A172 (cell line): ENCODE measurements at places on chromosomes 1 and 21. TPM values are rescaled to one million over a fixed set of nuclear protein-coding genes. Genes with fewer than 3 reads are reported as not detected.

GRCh38 chr1:1942753-1943656, 23.9 kb upstream of the TMEM52 start:
- DNase-seq: no peak

DNA sequence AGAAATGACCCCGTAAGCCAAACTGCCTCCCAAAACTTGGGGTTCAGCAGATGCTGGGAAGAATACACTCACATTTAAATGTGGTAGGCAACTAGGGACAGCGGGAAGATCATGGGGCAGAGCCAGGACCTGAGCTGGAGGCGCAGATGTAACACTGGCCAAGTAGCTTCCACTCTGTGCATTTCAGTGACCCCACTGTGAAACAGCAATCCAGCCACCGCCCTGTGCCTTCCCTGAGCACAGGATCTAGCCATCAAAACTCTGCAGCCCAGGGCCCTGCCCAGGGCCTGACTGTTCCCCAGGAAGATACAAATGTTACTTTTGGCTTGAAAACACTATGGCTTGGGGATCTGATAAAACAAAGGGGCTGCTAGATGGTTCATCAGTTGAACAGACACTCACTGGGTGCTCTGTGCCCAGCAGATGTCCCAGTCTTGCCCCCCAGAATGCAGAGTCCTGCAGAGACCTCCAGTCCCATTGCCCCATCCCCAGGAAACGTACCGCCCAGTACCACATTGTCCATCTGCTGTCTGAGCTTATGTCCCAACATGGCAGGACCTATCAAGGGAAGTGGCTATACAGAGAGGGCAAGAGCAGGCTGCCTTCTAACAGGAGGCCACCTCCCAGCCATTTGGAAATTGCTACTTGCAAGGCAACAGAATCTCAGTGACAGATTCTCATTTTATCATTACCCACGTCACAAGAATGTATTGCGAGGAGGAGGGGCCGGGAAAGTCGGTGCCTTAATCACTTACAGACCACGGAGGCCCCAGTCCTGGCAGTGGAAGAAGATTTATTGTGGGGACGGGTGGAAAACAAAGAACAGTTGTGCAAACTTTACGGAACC, 124.0 kb downstream of the DMRTB1 start:
- DNase-seq: no peak

DNA sequence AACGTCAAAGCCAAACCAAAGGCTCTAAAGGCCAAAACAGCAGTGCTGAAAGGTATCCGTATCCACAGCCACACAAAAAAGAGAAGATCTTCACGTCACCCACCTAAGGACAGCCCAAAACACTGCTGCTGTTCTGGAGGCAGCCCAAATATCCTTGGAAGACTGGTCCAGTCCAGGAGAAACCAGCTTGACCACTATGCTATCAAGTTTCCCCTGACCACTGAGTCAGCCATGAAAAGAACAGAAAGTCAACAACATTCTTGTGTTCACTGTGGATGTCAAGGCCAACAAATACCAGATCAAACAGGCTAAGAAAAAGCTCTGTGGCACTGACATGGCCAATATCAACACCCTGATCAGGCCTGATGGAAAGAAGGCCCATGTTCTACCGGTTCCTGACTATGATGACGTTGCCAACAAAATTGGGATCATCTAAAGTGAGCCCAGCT, 32.1 kb downstream of the ARID4B start:
- DNase-seq: no peak

DNA sequence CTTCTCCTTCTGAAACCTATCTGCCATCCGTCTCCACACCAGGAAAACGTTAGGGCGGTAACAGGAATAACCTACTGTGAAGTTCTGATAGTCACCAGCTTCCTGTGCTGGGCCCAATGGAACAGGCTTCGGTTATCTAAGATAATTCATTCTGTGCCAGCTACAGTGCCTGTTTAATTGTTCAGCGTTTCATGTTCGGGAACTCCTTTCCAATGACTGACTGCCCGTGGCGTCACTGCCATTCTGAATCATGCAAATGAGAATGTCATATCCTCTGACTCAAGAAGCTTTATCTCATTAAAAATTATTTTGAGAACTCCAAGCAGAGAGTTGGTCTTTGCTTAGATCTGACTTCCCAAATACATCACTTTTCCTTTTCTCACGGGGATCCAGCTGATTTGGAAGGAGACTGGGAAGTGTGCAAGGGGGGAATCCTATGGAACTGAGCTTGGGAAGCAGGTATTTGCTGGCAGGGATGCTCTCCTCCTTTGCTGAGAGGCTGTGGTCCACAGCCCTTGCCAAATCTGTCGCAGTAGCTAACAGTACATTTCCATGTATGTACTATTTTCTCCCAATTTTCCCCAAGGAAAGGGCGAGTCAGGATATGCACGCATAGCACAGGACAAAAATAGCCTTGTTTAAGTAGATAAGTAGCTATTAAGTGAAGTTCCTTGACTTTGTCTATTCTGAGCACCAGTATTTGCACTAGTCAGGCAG, 358.7 kb downstream of the LTN1 start:
- peak; percentile 87 for DNase-seq

DNA sequence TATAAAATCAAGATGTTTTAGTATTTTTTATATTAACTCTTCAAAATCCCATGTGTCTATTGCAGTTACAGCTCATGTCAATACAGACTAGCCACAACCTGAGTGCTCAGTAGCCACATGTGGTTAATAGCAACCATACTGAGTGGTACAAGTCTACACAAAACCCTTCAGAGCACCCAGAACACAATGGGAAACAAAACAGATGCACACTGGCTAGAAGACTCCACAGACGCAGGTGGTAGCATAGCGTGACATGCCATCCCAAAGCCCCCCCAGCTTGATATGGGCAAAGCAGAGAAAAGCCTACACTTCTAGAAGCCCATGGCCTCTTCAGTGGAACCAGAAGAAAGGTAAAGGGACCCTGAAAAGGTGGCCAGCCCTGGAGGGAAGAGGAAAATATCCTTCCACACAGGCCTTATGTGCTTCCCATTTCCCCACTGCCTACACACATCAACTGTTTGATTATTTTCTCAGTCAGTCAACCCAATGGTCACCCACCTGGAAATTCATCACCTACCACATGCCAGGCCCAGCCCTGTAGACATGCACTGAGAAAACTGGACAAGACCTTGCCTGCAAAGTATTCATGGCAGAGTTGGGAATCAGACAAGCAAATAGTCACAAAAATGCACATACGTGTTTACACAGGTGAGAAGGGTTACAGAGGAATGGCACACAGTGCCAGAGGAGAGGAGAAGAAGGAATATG, 175.0 kb downstream of the VAV3 start:
- DNase-seq: no peak

- no peak for DNase-seq
These were observed 215.8 kb downstream of the COL24A1 start for GRCh38 chr1:85940656-85941306.

DNA sequence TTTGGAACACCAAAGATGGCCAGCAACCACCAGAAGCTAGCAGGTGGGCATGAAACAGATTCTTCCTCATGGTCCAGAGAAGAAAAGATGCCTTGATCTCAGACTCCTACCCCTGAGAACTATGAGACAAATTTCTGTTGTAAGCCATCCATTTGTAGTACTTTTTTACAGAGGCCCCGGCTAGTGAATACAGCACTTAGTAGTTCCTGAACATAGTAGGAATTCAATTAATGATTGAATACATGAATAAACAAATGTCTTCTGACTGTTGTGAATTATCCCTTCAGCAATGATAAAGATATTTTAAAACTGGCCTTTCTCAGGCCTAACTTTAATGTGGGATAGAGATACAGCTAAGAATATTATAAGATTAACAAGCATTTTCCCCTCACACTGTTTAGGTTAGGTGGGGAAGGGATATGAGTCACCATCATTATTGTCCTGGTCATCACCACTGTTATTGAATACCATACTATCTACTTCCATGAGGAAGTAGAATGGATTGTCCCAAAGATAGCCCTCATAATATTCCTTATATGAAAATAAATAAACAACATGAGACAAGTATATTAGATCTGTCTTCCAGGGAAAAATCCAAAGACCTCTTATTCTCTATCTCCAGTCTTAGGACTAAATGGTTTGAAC, 51.4 kb downstream of the ADCY10 start:
- peak; percentile 68 for DNase-seq

GRCh38 chr1:49098866-49099265, 322.2 kb upstream of the BEND5 start:
- DNase-seq: no peak

- DNase-seq: no peak
These were observed 32.3 kb downstream of the SYF2 start for GRCh38 chr1:25199819-25200620.

DNA sequence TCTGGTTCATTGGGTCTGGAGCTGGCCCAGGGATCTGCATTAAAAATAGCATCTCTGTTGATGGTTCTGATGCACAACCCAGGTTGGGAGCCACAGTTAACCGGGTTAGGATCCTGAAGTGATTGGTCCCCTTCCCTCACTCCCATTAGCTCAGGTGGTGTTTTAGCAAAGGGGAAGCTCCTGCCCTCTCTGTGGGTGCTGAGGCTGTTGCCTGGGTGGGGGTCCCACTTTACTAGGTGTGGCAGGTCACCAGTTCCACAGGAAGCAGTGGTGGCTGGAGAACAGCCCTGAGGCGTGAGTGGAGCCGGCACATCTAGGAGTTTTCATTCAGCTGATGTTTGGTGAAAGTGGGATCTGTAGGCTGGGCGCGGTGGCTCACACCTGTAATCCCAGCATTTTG, 86.5 kb downstream of the MAN1C1 start:
- DNase-seq: no peak

GRCh38 chr1:32766328-32766972, 50.7 kb downstream of the YARS1 start:
- no peak for DNase-seq

- DNase-seq: no peak
These were observed 19.3 kb downstream of the EPHB2 start for GRCh38 chr1:22729912-22730311.

GRCh38 chr1:153380711-153381110, 5.3 kb upstream of the S100A12 start:
- DNase-seq: no peak

DNA sequence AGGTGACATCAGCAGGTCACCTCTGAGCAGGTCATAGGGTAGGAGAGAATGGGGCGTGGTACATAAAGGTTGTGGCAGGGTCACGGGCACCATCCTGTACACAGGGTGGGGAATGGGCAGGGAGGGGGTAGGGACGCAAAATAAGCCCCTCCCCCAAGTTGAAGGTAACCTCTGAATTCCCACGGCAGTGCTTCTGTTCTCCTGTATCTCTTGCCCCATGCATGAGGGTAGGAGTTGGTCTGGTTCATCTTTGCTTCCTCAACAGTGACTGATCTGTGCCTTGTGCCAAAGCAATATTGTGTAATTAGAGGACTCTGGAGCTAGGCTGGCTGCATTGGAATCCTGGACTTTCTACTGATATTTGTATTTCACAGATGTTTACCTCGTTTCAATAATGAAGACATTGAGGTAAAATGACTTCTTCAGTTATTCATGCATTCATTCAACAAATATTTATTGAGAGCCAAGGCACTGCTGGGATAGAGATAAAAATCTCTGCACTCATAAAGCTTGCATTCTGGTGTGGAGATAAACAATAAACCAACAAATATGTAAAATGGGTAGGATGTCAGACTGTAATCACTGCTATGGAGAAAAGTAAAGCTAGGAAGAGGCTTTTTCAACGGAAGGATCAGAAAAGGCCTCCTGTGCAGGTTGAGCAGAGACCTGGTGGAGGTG, 18.4 kb upstream of the GFI1 start:
- DNase-seq: no peak

DNA sequence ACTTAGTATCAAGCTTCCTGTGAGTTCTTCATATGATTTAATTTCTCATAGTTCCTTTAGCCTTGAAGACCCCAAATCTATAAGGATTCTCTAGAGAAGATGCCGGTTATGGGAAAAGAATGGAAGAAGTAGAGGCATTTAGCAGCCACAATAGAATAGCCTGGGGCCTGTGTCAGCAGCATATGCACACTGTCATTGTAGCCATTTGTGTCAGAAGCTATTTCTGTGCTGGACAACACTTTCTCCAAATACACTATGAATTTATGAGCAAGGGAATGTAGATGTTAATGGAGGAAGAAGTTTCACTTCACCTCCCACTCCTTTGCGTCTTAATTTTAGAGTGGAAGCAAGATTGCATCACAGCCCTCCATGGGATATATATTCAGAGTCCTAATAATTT, 17.4 kb downstream of the JAM2 start:
- DNase-seq: no peak

DNA sequence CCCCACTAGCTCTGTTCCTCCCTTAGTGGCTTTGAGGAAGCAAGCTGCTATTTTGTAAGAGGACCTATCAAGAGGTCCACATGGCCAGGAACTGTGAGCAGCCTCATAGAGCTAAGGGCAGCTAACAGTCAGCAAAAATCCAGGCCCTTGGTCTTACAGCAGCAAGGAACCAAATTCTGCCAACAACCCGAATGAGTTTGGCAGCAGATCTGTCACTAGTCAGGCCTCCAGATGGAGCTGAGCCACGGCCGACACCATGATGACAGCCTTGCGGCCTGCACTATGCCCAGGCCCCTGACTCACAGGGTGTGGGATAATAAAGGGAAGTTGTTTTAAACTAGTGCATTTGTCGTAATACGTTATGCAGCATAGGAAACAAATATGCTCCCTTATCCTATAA, 28.0 kb upstream of the H3-3A start:
- DNase-seq: peak; percentile 48

- no peak for DNase-seq
These were observed 98.5 kb upstream of the SLC25A33 start for GRCh38 chr1:9440763-9441194.

GRCh38 chr1:90911353-90911752, 110.5 kb downstream of the ZNF644 start:
- no peak for DNase-seq

DNA sequence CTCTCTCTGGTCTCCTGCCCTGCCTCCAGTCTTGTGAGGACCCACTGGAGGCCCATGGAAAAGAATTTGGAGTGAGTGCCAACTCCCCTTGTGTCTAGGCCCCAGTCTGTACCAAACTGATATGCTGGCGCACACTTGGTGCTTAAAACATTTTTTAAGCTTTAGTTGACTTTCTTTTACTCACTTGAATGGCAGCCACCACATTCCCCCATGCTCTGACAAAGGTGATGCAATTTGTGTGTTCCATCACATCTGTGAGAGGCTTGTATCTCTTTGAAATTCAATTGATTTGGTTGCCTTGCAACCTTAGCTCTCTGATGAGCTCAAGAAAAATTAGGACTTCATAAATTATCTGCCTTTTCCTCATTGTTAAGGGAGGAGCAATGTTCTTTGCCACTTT, 30.5 kb upstream of the WDTC1 start:
- DNase-seq: no peak

GRCh38 chr1:233281711-233282581, 13.6 kb downstream of the PCNX2 start:
- DNase-seq: peak; percentile 10

Gene CLCA4
- not detected in 2 replicates for total RNA-seq

Gene OR10Z1
- not detected in 2 replicates for total RNA-seq

Gene FMO4
- total RNA-seq: 3.1 and 8.0 TPM in 2 replicates

Gene PLD5
- not detected in 2 replicates for total RNA-seq

Gene USH2A
- 6.9 and 8.1 TPM in 2 replicates for total RNA-seq

Gene FAM110D
- total RNA-seq: 0.62 TPM in 1 of 2 replicates, not detected in the other

Gene FLG2
- not detected in 2 replicates for total RNA-seq

Gene NR1I3
- total RNA-seq: 0.50 TPM in 1 of 2 replicates, not detected in the other

Gene IPO13
- total RNA-seq: 23.9 and 25.2 TPM in 2 replicates

Gene TFF1
- total RNA-seq: not detected in 2 replicates

Gene TMEM39B
- total RNA-seq: 1.5 and 3.0 TPM in 2 replicates

Gene TMPRSS15
- total RNA-seq: 0.02 and 0.12 TPM in 2 replicates

Gene TFB2M
- 37.8 and 40.1 TPM in 2 replicates for total RNA-seq
